ENCODE measurements at places on chromosomes 7 and 10. TPM values are rescaled to one million over a fixed set of nuclear protein-coding genes. Genes with fewer than 3 reads are reported as not detected.

- H3K36me3 ChIP-seq = no peaks in the 10 kb centered on the region
- H3K27ac ChIP-seq = no peak overlapping the region
- H3K4me1 ChIP-seq = no peaks in the 10 kb centered on the region
- no peak overlapping the region for H3K4me3 ChIP-seq
These were observed 78.1 kb upstream of the PHYHIPL start for GRCh38 chr10:59098387-59098786.

GRCh38 chr7:27245798-27246691 lies 3.4 kb downstream of the EVX1 start:
- no peak overlapping the region for H3K27ac ChIP-seq
- no peak for DNase-seq
- H3K27me3 ChIP-seq = peaks cover 100% of the 10 kb centered on the region
- peaks cover 11% of the 10 kb centered on the region for H3K4me1 ChIP-seq
- peak overlapping the region; percentile 11 for H3K4me3 ChIP-seq

Gene MBLAC1
- polyA plus RNA-seq = 4.3 TPM

GRCh38 chr7:91021956-91022355 lies 242.3 kb upstream of the FZD1 start:
- no peaks in the 10 kb centered on the region for H3K36me3 ChIP-seq
- H3K27ac ChIP-seq = no peak overlapping the region
- no peaks in the 10 kb centered on the region for H3K4me1 ChIP-seq
- H3K4me3 ChIP-seq = no peak overlapping the region

GRCh38 chr10:28445516-28445915 lies 87.4 kb upstream of the WAC start:
- H3K27ac ChIP-seq = no peak overlapping the region
- no peak overlapping the region for H3K4me3 ChIP-seq
- no peak for DNase-seq
- H3K36me3 ChIP-seq = no peaks in the 10 kb centered on the region

GRCh38 chr7:48452218-48452617 lies 281.0 kb downstream of the ABCA13 start:
- H3K36me3 ChIP-seq = no peaks in the 10 kb centered on the region
- no peaks in the 10 kb centered on the region for H3K4me1 ChIP-seq
- DNase-seq = no peak
- H3K4me3 ChIP-seq = no peak overlapping the region
- H3K27me3 ChIP-seq = no peaks in the 10 kb centered on the region

Gene CDK14
- polyA plus RNA-seq = 27.9 TPM

Gene TLL2
- 0.55 TPM for polyA plus RNA-seq

GRCh38 chr10:83427101-83427500 lies 712.2 kb upstream of the GHITM start:
- H3K4me1 ChIP-seq = no peaks in the 10 kb centered on the region
- no peaks in the 10 kb centered on the region for H3K36me3 ChIP-seq
- H3K27ac ChIP-seq = no peak overlapping the region
- H3K27me3 ChIP-seq = no peaks in the 10 kb centered on the region

Gene CRTAC1
- polyA plus RNA-seq = 0.96 TPM

Gene C10orf67
- polyA plus RNA-seq = 0.16 TPM

- H3K36me3 ChIP-seq = peaks cover 15% of the 10 kb centered on the region
- DNase-seq = no peak
- no peak overlapping the region for H3K4me3 ChIP-seq
- H3K27ac ChIP-seq = no peak overlapping the region
- no peaks in the 10 kb centered on the region for H3K4me1 ChIP-seq
- no peaks in the 10 kb centered on the region for H3K27me3 ChIP-seq
These were observed 14.4 kb downstream of the ZNF33B start for GRCh38 chr10:42623929-42624328.
